ENCODE measurements at places on chromosomes 5 and 9.

DNA sequence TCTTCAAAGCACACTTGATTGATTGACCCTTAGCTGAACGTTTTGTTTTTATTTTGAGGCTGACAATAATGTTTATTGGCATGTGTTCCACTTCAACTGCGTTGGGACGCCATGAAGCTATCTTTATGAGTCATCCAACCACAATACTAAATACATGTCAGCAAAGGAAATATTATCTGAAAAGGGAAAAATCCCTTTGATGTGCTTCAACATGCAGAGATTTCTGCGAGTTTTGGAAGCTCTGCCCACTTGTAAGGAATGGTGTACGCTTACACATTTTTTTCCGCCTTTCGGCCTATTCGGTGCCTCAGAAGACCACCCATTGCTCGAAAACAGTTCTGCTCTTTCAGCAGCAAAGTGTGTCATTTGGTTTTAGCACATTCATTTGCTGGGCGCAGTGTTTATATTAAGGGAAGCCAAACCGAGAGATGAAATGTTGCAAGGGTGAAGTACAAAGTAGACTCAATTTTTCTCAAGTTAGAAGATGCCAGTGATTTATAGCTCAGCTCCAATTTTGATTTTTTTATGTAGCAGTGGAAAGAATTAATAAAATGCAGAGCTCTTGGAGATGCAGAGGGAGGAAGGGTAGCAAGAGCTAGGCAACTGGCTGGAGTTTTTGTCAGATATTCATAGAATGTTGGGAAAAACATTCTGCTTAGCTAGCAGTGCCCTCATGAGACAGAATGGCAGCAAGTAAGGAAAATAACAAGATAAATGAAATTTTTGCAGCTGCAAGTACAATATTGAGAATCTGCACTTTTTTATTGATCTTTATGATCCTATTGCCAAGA, 68.9 kb downstream of the PRDM6 start:
- H3K4me1 ChIP-seq = no peaks in the 10 kb centered on the region
- no peaks in the 10 kb centered on the region for H3K27me3 ChIP-seq
- DNase-seq = no peak
- H3K36me3 ChIP-seq = no peaks in the 10 kb centered on the region
- no peak overlapping the region for H3K4me3 ChIP-seq

GRCh38 chr9:76490249-76490990, 31.4 kb downstream of the GCNT1 start:
- no peaks in the 10 kb centered on the region for H3K4me1 ChIP-seq
- no peak overlapping the region for H3K27ac ChIP-seq
- no peaks in the 10 kb centered on the region for H3K36me3 ChIP-seq
- H3K4me3 ChIP-seq = no peak overlapping the region
- DNase-seq = no peak

- DNase-seq = no peak
- H3K27me3 ChIP-seq = no peaks in the 10 kb centered on the region
- H3K27ac ChIP-seq = no peak overlapping the region
- no peaks in the 10 kb centered on the region for H3K36me3 ChIP-seq
- H3K4me1 ChIP-seq = no peaks in the 10 kb centered on the region
- no peak overlapping the region for H3K4me3 ChIP-seq
These were observed 41.3 kb downstream of the ZNF474 start for GRCh38 chr5:122170620-122171019.

DNA sequence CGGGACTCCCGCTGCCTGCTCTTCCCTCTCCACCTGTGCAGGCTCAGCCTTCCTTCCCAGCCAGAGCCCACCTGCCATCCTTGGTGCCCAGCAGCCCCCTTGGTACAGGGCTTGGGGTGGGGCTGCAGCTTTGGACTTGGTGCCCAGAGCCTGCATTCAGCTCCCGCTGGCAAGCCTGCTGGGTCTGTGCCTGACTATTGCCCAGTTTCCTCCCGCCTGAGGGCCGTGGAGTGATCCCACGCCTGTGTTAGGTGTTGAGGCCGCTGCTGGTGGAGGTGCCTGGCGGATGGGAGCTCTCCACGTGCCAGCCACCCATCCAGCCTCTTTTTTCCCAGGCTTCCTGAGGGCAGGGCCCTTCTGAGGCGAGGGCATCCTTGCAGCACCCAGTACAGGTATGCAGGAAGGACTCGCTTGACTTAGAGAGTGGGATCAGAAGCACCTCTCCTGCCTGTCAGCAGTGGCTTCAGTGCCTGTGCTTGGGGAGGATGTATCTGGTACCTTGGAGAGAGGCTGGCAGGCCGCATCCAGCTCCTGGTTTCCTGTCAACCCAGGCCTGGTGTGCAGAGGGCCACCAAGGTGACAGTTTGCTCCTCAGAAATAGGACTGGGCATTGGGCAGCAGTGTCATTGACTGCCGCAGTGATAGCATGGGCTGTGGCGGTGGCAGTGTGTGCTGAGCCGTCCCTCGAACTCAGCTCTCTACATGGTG, 7.8 kb downstream of the RXRA start:
- H3K27me3 ChIP-seq = no peaks in the 10 kb centered on the region
- no peak overlapping the region for H3K27ac ChIP-seq
- H3K4me3 ChIP-seq = no peak overlapping the region
- no peaks in the 10 kb centered on the region for H3K4me1 ChIP-seq
- no peaks in the 10 kb centered on the region for H3K36me3 ChIP-seq

GRCh38 chr5:33929925-33930690, 6.1 kb upstream of the RXFP3 start:
- H3K36me3 ChIP-seq = no peaks in the 10 kb centered on the region
- H3K27me3 ChIP-seq = no peaks in the 10 kb centered on the region
- H3K4me1 ChIP-seq = no peaks in the 10 kb centered on the region
- no peak for DNase-seq
- H3K27ac ChIP-seq = no peak overlapping the region
- no peak overlapping the region for H3K4me3 ChIP-seq

- DNase-seq = no peak
- H3K4me3 ChIP-seq = no peak overlapping the region
- no peaks in the 10 kb centered on the region for H3K36me3 ChIP-seq
- no peak overlapping the region for H3K27ac ChIP-seq
- H3K27me3 ChIP-seq = no peaks in the 10 kb centered on the region
These were observed 25.8 kb upstream of the HSD17B3 start for GRCh38 chr9:96327694-96328352.

DNA sequence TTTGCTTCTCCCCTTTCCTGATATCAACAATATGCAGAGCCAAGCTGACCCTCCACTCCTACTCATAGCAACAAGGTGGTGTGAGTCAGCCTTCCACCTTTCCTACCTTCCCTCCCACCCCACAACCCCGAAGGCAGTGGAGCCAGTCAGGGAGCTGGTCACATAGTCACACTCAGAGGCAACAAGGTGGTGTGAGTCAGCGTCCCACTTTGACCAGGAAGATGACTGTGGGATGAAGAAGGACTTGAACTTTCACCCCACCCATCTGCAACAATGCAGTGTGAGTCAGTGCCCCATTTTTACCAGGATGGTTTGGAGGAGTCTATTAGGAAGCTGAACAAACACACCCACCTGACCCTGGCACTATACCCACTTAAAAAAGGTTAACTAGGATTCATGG, 30.1 kb upstream of the ZNF782 start:
- H3K27ac ChIP-seq = no peak overlapping the region
- no peak for DNase-seq
- no peaks in the 10 kb centered on the region for H3K36me3 ChIP-seq

- no peak overlapping the region for H3K27ac ChIP-seq
- no peaks in the 10 kb centered on the region for H3K4me1 ChIP-seq
- no peaks in the 10 kb centered on the region for H3K27me3 ChIP-seq
These were observed 37.4 kb downstream of the ELOVL7 start for GRCh38 chr5:60806591-60807243.

DNA sequence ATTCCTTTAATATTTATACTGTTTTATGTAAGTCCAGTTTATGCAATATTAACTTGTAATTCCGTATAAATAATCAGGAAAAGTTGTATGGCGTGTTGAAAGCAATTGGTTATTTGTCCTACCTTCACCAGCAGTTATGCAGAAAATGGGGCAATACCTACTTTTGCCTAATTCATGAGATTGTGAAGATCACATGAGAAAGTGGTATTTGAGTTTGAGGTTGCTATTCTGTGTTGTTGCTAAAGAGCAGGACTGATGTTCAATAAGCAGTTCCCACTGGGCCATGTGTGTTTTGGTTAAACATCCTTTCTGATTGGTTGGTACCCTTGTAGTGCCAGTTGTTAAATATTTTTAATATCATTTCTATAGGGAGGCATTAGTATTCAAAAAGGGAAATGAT, 3.2 kb downstream of the TGFBR1 start:
- H3K4me1 ChIP-seq = peaks cover 80% of the 10 kb centered on the region
- DNase-seq = no peak
- peaks cover 5% of the 10 kb centered on the region for H3K36me3 ChIP-seq
- H3K27me3 ChIP-seq = no peaks in the 10 kb centered on the region
- H3K4me3 ChIP-seq = no peak overlapping the region
- H3K27ac ChIP-seq = no peak overlapping the region

DNA sequence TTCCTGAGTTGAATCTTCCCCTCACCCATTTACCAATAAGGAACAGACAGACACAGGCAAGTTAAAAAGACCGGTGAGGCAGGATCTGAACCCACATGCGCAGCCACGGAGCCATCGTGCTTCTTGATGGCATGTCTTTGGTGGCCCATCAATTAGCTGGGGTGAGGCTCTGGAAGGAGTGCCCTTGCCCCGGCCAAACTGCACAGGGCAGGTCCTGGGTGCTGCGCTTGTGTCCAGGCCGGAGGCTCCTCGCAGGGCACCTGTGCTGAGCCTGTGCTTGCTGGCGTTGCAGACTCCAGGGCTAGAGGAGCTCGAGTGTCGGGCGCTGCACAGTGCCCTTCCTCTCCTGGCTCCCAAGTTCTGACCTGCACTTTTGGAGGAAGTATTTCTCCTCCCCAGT, 66.4 kb downstream of the PSMB7 start:
- no peaks in the 10 kb centered on the region for H3K36me3 ChIP-seq
- H3K4me1 ChIP-seq = no peaks in the 10 kb centered on the region
- no peak overlapping the region for H3K4me3 ChIP-seq
- no peaks in the 10 kb centered on the region for H3K27me3 ChIP-seq
- H3K27ac ChIP-seq = no peak overlapping the region

DNA sequence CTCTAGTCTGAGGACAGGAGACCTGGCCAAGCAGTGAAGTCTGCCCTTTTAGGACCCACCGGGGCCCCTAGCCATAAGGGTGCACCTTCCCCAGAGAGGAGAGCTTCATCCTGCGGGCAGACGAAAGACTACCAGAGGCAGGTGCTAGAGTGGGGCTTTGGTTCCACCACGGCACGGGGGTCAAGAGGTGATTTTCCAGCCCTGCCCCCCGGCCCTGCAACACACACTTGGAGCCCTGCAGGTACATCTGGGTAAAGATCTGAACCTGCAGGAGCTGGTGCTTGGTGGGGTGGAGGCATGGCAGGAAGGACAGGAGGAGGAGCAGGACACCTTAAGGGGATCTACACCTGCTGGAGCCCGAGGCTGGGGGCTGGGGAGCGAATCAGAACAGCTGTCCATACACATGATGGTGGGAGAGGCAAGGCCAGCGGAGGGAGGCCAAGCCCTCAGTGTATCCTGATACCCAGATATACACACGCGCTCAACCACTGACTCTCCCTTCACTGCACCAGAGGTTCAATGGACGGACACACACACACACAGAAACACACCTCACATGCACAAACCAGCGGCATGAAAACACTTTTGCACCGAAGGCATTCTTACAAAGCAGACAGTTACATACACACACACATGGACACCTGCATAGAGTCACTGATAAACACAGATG, 98.4 kb upstream of the MVB12B start:
- H3K4me3 ChIP-seq = no peak overlapping the region
- H3K4me1 ChIP-seq = no peaks in the 10 kb centered on the region
- no peaks in the 10 kb centered on the region for H3K36me3 ChIP-seq

DNA sequence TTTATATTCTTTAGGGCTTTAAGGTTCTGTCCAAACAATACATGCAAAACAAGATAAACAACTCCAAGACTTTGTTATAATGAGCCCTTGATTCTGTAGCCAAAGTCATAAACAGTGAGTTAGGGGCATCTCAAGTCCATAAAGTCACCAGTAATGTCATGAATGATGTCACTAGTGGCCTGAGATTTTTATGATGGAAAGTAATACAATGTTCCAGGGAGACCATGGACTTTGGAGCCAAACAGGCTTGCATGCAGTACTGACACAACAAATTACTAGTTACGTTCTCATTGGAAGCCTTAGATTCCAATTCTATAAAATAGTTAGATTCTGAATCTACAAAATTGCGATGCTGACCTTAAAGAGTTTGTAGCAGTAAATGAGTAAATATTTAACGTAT, 280.0 kb downstream of the HINT1 start:
- no peak for DNase-seq
- H3K36me3 ChIP-seq = no peaks in the 10 kb centered on the region
- no peak overlapping the region for H3K27ac ChIP-seq
- H3K4me1 ChIP-seq = no peaks in the 10 kb centered on the region

DNA sequence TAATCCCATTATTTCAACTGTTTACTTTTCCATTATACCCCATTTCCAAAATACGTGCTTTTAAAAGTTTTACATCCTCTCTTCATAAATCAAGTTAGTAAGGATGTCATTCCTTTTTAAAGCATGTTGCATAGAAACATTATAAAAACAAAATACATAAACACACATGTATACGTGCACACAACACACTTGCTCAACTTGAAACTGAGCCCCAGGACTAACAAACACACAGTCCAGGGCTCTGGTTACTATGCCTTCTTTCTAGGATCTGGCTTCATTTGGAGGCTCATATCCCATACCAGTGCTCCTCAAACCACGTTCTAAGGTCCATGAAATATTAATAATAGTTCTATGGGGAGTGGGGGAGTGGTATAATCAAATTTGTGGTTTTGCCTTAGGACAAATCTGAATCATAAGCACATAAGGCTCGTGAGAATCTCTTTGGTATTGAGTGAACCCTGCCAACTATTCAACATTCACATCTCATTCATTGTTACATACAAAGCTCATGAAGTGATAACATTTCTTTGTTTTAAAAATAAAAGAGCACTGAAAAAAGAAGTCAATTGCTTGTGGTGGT, 55.2 kb downstream of the NFIB start:
- DNase-seq = no peak
- H3K36me3 ChIP-seq = no peaks in the 10 kb centered on the region
- H3K27ac ChIP-seq = no peak overlapping the region
- H3K4me3 ChIP-seq = no peak overlapping the region
- H3K27me3 ChIP-seq = no peaks in the 10 kb centered on the region
- H3K4me1 ChIP-seq = no peaks in the 10 kb centered on the region

Data from naive thymus-derived CD4-positive, alpha-beta T cell (primary cell).